Left lobe of liver (tissue), 2 donors: ENCODE measurements at places on chromosomes 2 and 18. TPM values are rescaled to one million over a fixed set of nuclear protein-coding genes. Genes with fewer than 3 reads are reported as not detected.

MOCOS gene
- total RNA-seq: 27.4 TPM

SP140 gene
- total RNA-seq: 1.2 TPM

SKA1 gene
- 0.15 TPM for total RNA-seq

GRHL1 gene
- 4.7 TPM for total RNA-seq

PDE11A gene
- total RNA-seq: 3.9 TPM

FEV gene
- not detected for total RNA-seq

TCF7L1 gene
- total RNA-seq: 5.7 TPM

RGPD5 gene
- total RNA-seq: 28.7 TPM

RTP5 gene
- not detected for total RNA-seq

TXNDC2 gene
- total RNA-seq: not detected

TDRD15 gene
- total RNA-seq: 0.93 TPM

CLEC4F gene
- not detected for total RNA-seq

INO80B gene
- total RNA-seq: 16.5 TPM

CD28 gene
- total RNA-seq: 1.5 TPM

RNF152 gene
- total RNA-seq: 102 TPM

DSG1 gene
- 2.5 TPM for total RNA-seq

CBLN2 gene
- total RNA-seq: not detected

SNED1 gene
- 34.9 TPM for total RNA-seq

KLF7 gene
- 9.7 TPM for total RNA-seq

FAM110C gene
- 6.7 TPM for total RNA-seq

ADAM23 gene
- total RNA-seq: 0.03 TPM

REG3A gene
- 0.45 TPM for total RNA-seq

RBM43 gene
- total RNA-seq: 3.4 TPM

IL1RL2 gene
- 2.5 TPM for total RNA-seq

TMEM178A gene
- total RNA-seq: 0.81 TPM

BOD1L2 gene
- total RNA-seq: not detected

DYNAP gene
- not detected for total RNA-seq

RBFA gene
- total RNA-seq: 20.7 TPM

VWA3B gene
- 0.18 TPM for total RNA-seq

GALR1 gene
- not detected for total RNA-seq

CFC1 gene
- total RNA-seq: not detected

THSD7B gene
- 0.10 TPM for total RNA-seq

HJURP gene
- total RNA-seq: 0.50 TPM

WNT10A gene
- not detected for total RNA-seq

MAPK4 gene
- total RNA-seq: 0.25 TPM

HNRNPLL gene
- total RNA-seq: 12.3 TPM

KIF5C gene
- 0.33 TPM for total RNA-seq

HOXD13 gene
- total RNA-seq: not detected

GREB1 gene
- total RNA-seq: 22.4 TPM

IL1R1 gene
- total RNA-seq: 39.0 TPM

POTEF gene
- total RNA-seq: not detected

TTC27 gene
- total RNA-seq: 4.7 TPM

TMEM247 gene
- total RNA-seq: not detected

SPAG16 gene
- 8.2 TPM for total RNA-seq

ABCG8 gene
- total RNA-seq: 121 TPM

RNU2-63P gene
- total RNA-seq: 1.7 TPM

SLC5A7 gene
- not detected for total RNA-seq

POTEJ gene
- total RNA-seq: not detected

SCG2 gene
- total RNA-seq: not detected

TEKT4 gene
- total RNA-seq: 0.28 TPM
